Ureter (tissue), 1 donor: ENCODE measurements at places on chromosomes 6 and 20.

DNA sequence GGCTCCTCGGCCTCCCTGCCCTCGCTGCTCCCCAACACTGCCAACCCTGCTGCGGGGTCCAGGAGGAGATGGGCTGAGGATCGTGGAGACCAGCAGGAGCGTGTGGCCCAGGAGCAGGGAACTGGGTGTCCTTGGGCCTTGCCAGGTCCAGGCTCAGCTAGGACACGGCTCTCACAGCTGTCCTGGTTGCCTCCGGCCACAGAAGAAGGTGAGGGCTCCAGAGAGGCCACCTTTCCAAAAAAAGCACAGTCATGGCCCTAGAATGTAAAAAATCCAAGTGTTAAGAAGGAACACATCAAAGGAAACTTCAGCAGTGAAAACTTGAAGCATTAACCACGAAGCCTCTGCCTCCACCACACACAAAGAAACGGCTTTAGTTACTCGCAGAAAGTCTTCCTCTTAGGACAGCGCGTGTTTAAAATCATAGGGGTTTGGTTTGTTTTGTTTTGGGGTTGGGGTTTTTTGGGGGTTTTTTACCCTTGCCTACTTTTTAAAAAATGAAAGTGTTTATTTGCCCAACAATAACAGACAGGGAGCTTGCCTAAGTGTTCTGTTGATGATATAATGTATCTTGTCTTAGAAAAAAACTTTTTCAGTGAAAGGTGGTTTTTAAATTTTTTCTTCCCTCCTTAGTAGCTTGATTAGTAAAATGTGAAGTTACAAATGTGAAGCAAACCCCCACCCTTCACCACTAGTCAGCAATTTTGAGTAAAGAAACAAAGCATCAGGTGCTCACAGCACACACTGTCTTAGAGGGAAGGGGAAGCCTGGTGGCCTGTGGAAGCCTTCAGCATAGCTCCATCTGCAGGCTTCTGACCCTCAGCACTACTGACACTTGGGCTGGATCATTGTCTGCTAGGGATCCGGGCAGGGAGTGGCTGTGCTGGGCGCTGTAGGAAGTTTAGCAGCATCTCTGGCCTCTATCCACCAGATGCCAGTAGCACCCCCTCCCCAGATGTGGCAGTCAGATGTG, 60.0 kb downstream of the PTPN1 start:
- DNase-seq = no peak

DNA sequence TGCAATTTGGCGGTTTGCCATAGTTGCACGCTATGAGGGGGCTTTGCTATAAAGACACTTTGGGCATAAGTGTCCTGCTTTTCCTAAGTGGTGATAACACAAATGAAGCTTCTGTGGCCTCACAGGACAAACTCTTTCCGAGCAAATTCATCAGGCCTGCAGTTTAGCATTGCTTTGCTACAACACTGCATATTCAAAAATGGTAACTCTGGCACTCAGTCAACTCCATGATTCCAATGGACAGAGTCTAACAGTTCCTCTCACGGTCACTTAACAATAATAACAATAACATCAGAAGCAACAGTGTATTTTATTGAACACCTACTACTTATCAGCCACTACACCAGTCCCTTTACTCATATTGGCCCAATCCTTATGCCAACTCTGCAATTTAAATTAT, 222.5 kb downstream of the FRK start:
- no peak for DNase-seq

DNA sequence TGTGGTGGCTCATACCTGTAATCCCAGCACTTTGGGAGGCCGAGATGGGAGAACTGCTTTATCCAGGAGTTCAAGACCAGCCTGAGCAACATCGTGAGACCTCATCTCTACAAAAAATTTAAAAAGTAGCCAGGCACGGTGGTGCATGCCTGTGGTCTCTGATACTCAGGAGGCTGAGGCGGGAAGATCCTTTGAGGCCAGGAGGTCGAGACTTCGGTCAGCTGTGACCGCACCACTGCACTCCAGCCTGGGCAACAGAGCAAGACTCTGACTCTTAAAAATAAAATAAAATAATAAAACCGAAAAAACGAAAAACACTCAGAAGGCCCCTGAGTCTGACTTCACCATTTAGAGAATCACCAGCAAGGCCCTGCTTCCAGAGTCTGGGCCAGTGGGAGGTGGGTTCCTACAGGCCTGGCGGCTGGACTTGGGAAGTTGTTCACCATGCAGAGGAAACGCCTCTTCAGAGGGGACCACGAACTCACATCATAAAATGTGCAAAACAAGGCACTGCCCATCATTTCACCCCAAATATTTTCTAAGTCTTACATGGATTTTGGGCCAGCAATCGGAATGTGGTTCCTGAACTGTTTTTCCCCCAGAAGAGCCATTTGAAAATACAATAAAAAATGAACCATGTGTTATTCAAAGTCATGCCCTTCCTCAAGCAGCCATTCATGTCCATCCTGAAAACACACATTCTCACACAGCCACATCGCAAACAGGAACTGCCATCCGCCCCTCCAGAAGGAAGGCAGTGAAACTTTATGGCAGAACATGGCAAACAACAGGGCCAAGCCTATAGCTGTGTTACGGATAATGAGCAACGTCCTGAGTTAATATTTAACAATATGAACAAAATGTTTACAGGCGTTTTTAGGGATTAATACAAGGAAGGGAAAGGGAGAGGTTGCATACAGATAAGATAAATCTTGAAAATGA, 57.8 kb downstream of the SLC22A23 start:
- DNase-seq = no peak

DNA sequence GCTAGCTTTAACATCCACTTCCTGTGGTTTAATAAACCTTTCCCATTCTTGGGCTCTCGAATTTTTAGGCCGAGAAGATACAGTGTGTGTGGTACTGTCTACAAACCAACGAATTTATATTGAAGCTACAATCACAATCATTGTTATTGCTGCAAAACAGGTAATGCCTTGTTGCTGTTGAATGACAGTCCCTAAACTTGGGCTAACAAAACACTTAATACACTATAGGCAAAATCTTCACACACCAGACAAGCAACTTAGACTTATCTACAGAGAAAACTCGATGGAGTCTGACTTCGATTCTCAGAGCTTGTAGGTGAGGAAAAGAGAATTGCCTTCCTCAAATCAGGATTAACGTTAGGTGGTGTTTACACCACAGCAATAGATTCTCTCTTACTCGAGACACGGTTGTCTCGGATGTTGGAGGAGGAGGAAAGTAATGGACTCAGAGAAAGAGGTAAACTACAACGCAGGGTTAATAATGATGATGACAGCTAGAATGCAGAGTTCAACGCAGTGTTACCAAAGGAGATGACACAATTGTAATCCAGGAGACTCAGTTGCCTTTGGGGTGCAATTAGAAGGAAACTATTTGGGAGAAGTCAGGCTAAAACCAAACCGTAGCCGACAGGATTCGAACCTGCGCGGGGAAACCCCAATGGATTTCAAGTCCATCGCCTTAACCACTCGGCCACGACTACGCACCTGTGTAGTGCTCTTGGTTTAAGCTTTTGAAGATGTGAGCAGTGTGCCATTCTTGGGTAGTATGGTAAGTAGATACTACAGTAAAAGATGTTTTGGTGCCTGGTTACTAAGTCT, 32.5 kb upstream of the ZNF184 start:
- no peak for DNase-seq

GRCh38 chr6:31763619-31763940, 1.1 kb downstream of the SAPCD1 start:
- DNase-seq = no peak

DNA sequence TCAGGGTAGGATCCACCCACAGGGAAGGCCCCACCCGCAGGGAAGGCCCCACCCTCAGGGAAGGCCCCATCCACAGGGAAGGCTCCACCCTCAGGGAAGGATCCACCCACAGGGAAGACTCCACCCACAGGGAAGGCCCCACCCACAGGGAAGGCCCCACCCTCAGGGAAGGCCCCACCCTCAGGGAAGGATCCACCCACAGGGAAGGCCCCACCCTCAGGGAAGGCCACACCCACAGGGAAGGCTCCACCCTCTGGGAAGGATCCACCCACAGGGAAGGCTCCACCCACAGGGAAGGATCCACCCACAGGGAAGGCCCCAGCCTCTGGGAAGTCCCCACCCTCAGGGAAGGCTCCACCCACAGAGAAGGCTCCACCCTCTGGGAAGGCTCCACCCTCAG, 40.5 kb downstream of the KCNQ2 start:
- DNase-seq = no peak

- DNase-seq = no peak
Observed at GRCh38 chr20:55135923-55136322, 660.5 kb downstream of the DOK5 start.

DNA sequence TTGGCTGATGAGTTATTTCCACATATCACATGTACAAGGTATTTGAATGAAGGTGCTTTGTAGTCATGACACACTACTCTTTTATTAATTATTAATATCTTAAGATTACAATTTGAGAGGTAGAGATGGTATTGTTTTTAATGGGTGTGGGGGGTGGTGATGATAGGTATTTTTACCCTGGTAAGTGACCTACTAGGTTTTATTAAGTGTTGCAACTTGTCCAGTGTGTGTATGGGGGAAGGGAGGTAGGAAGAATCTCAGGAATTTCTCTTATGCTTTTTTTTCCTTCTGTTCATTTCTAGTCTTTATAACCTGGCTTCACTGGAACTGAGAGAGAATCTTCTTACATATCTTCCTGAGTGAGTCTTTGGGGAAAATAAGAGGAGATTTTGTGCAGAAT, 101.4 kb downstream of the LRRC1 start:
- no peak for DNase-seq

DNA sequence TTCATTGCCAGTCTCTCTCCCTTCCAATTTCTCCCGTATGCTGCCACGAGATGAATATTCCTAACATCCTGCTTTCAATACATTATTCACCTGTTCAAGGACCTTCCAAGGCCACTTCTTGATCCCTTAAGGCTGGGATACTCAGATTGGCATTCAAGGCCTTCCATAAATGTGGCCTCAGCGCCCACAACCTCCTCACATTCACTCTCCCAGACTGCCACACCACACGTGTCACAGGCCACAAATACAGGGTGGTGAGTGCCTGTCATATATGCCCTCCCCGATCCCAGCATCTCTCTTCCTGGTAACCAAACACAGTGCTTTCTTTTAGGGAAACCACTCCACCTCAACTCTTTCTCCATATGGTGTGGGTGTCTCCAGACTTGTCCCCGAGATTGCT, 55.5 kb downstream of the TTI1 start:
- no peak for DNase-seq
